Activated CD8-positive, alpha-beta memory T cell treated with anti-CD3 and anti-CD28 coated beads for 1 hour (primary cell): ENCODE measurements at places on chromosomes 2 and 18.

- no peak for DNase-seq
Measured at GRCh38 chr2:10211844-10212422, 89.4 kb downstream of the RRM2 start.

DNA sequence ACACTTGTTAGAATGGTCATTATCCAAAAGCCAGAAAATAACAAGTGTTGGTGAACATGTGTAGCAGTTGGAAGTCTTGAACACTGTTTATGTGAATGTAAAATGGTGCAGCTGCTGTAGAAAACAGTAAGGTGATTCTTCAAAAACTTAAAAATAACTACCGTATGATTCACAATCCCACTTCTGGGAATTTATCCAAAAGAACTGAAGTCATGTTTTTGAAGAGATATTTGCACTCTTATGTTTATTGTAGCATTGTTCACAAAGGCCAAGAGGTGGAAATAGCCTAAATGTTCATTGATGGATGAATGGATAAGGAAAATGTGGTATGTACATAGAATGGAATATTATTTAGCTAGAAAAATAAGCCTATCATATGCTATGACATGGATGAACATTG lies 6.3 kb upstream of the SPP2 start:
- no peak for DNase-seq

GRCh38 chr2:107278672-107279071 lies 392.7 kb upstream of the ST6GAL2 start:
- no peak for DNase-seq

DNA sequence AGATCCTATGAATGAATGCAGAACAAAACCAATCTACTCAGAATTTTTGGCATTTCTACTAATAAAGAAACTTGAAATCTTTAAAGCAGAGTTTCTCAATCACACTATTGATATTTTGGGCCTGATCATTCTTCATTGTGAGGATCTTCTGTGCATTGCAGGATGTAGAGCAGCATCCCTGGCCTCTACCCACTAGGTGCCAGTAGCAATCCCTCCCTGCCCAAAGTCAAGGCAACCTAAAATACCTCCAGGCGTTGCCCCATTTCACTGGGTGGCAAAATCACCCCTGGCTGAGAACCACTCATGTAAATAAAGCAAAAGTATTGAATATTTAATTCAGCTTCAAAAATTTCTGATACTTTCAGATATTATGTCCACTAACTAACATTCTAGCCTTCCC lies 213.0 kb downstream of the SP3 start:
- no peak for DNase-seq

DNA sequence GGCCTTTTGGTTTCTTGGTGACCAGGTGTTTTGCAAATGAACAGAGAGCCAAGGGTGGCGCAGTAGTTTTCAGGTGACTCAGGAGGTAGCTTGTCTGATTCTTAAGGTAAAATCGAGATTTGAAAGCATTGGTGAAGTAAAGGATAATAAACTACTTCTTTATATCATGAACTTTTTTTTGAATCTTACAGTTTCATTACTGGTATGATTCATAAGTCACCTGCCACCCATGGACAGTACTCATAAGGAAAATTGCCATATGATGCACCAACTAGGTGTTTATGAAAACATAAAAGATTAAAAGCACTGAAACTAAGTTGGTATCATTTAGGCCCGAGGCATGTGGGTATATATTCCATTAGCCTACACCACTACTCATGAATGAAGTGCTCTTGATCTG lies 84.1 kb upstream of the MGAT5 start:
- DNase-seq = no peak

GRCh38 chr2:3379339-3379646 lies 201 bp upstream of the TRAPPC12 start:
- DNase-seq = no peak

DNA sequence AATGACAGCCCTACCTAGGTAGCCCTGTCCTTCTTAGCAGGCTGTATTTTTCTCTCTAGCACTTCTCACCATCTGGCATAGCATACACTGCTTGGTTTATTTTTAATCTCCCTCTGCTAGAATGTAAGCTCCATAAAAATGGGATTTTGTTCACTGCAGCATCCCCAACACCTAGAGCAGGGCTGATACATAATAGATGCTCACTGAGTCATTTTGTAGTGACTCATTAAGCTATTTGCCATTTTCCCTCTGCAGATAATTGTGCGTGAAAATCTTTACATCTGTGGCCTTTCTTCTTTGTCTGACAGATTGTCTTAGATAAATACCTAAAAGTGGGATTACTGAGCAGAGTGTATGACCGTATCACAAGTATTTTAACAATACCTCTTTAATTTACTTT lies 82.5 kb downstream of the CERS6 start:
- DNase-seq = no peak

DNA sequence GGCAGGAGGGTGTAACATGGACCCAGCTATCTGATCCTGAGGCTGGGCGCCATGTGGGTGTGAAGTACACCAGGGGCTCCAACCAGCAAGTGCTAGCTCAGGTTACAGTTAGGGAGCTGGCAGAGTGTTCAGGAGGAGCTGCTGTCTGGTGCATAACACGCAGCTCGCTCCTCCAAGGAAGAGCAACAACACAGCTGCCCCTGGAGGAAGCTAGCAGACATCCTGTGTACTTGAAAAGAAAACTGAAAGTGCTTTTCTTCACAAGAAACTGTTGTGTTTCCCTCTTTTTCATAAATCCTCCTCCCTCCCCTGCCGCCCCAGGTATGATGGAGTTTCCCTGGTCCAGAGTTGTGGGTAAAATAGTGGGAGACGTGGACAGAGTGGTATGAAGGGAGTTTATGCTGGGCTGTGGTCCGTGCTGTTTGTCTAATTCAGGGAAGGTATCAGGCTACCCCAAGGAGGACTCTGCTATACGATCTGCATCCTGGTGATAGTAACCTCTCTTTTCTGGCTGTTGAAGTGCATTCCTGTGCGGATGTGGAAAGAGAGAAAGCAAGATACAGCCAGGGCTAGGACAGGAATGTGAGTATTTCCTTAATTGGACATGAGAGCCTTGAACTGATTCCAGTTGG lies 6.1 kb upstream of the LBH start:
- DNase-seq = no peak

DNA sequence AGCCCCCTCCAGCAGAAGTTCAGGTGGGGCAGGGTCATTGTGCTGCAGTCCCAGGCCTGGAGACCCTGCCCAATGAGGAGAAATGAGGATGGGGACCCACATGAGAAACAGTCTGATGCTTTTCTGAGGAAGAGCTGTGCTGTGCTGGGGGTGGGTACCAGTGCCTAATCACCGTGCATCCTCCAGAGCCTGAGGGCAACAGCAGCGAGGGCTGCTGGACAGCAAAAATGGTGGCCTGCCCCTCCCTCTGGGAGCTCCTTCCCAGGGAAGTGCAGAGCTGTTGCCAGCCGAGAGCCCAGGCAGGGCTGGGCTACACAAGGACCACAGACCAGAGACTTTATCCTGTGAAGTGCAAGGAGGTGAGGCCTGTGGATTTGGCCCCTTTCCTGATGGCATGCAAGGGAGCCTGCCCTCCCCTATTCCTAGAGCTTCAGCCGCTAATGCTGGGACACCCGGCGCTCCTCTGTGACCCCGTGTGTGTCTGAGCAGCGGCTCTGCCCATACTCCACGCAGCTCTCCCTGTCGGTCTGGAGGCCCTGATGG lies 134.8 kb downstream of the DSEL start:
- no peak for DNase-seq

GRCh38 chr2:136891100-136891499 lies 125.8 kb downstream of the THSD7B start:
- DNase-seq = no peak

- DNase-seq = no peak
Measured at GRCh38 chr2:137689549-137689948, 274.7 kb upstream of the HNMT start.

DNA sequence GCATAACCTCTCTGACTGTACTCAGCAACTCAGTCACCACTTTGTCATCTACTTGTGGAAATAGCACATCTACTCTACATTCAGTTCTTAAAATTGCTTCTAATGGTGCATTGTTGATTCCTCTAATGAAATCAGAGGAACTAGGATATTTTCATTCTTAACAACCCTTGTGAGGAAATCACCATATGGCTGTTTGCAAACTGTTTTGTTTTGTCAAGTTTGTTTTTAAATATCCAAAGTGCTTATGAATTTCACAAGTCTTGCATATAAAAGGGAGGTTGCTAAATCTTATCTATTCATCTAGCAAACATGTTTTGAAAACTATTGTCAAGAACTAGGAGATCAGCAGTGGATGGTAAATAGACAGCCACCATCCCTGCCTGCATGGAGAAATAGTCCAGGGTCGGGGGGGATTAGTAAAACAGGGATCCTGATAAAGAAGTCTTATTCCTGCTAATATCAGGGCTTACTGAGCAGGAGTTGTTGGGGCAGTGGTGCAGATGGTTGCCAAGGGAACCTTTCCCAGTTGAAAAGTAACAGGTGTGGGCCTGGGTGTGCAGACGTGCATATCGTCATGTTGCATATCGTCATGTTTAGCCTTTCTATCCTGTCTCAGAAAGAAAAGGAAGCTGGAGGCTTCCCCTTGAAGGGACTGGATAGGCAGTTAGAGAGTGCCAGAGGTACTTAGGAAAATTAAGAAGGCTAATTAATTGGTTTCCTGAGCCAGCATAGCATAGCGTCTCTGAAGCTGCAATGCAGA lies 7.5 kb upstream of the MYO3B start:
- no peak for DNase-seq

DNA sequence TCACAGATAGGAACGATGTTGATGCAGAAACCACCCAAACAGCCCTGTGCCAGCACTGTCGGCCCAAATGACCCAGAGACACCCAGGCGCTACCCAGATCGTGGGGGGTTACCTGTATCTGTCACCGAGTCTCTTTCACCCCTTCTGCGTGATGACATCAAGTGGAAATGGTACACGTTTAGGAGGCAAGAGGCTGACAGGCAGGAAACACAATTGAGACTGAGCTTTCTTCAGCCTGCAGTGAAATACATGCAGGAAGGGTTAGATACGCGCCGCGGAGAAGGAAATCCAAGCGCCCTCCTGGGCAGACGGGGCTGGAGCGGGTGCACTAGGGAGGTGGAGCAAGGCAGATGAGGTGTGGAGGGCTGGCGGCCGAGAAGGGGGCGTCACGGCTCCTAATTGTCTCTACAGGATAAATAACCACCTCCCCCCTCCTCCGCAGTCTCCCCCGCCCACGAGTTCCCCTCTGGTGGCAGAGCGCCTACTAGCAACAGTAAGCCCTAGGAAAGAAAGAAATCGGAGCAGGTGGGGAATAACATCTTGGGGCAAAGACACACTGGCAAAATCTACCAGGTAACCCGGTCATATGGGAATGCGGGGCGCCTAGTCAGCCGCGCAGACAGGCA lies at the start of gene RNF152:
Gene RNF152 (minus strand): TSS at position 325 of the 626 bp plus-strand sequence. CDS start 76,544 bp downstream, outside the sequence.
- no peak for DNase-seq

DNA sequence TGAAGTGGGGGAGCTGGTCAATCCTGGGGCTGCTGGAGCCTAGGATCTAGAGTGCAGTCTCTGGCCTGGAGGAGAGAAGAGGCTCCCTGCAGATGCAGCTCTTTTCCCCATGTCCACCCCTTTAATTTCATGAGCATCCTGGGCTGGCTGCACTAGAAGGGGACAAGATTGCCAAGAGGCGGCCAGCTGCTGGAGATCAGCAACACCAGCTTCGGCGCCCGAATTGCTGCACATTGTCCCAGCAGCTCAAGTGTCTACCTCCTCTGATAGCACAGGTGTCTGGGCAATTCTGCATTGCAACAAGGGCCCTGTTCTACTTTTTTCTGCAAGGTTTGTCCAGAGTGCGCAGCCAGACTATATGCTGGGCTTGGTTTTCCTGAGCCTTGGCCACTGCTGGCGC lies 125.7 kb downstream of the AGAP1 start:
- no peak for DNase-seq

DNA sequence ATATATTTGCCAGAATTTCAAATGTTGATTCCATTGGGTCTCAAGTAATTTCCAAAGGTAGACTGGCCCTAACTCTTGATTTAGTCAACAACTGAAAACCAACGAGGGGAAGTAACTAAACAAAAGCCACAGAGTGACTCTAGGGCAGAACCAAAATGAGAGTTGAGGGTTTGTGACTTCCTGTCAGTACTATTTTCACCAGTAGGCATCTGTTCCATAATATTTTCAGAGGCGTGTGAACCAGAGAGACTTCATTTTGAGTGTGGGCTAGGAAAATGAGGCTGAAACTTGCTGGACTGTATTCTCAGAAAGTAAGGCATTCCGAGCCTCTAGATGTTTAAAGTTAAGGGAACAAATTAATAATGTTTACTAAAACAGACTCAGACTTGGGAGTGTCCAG lies 70.6 kb downstream of the GDF7 start:
- no peak for DNase-seq

- DNase-seq = no peak
Measured at GRCh38 chr2:103784261-103784660, 1022.4 kb downstream of the TMEM182 start.

- no peak for DNase-seq
Measured at GRCh38 chr2:83196225-83196624, 1262.9 kb downstream of the SUCLG1 start.

DNA sequence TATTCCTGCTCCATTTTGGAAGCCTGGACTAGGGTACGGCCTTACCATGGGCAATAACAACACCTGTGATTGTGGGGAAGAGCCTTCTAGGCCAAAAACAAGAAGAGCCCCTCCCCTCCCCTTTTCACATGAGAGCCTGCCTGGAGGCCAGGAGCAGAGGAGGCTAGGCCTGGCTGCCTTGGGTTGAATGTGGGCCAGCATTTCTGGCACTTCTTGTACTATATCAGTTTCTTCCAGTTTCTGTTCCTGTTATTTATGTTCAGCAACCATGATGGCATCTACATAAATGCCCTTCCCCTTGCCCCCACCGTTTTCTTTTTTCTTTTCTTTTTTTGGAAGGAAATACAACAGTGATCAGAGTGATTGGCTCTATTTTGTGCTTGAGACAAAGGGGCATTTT lies 58.4 kb downstream of the KCTD18 start:
- DNase-seq = no peak

DNA sequence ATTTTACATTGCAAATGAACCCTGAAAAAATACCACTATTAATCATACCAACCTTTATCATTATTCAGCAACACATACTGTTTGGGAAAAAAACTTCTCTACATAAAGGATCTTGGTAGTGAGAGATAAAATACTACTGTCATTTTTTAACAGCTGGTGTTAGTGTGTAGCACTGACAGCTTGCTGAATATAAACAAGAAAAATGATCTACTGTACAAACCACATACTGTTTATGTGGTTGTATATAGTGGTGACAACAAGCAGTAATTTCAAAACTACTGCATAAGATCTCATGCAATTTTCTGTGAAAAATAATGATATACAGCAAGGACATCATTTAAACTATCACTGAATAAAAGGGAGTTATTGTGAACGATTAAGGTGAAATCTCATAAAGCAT lies 601.2 kb downstream of the LRP1B start:
- no peak for DNase-seq

DNA sequence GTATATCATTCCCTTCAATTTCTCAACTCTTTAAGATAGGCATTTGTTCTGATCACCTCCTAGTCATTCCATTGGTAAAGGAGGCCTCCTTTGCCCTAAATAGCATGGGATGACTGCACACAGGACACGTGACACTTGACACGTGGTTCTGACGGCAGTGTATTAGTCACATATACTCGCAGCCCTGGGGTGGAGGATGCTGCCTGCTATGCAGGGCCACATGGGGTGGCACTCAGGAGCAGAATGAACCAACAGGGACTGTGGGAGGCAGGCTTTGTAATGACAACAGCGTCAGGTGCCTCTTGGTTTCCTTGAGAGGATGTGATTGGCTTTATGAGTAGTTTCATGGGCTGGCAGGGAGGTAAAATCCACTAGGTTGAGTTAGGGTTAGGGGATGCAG lies 9.3 kb upstream of the KCNS3 start:
- no peak for DNase-seq
